ENCODE measurements at places on chromosomes 7 and 10.

GRCh38 chr10:28842321-28842720, 165.0 kb downstream of the BAMBI start:
- DNase-seq, result no peak

DNA sequence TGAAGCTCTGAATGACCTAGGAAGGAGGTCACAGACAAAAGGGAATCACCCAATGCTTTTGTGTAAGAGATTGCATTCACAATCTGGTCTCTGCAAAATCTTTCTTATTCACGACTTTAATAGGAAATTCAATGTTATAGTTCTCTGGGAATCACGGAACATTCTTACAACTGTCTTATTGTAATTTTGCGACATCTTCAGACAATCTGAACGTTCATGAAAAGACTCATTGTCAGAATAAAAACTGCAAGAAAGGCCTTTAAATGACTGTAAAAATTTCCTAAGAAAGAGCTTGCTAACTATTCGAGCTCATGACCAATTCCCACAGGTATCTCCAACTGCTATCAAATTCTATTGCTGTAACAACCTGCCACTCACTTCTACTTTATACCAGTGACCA, 130.7 kb downstream of the DGKI start:
- no peak for DNase-seq

GRCh38 chr7:127828843-127829500, 177.0 kb downstream of the SND1 start:
- no peak for DNase-seq

GRCh38 chr7:108455551-108455997, 662 bp downstream of the NRCAM start:
- DNase-seq, result no peak

DNA sequence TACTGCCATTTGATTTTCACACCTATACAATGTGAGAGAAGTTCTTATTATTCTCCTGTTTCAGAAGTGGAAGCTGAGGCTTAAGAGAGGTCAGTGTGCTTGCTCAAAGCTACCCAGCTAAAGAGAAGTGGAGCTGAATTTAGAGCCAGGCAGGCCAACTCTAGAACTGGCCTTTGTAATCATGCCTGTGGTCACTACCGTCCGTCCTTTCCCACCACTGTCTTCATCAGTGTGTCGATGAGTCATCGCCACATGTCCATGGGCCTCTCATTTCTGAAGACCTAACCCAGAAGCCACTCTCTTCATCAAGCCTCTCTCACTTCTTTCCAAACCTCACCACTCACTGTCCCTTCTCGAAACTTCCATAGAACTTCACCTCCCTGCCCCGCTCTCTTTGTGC, 237.8 kb downstream of the KIAA1217 start:
- DNase-seq, result no peak

DNA sequence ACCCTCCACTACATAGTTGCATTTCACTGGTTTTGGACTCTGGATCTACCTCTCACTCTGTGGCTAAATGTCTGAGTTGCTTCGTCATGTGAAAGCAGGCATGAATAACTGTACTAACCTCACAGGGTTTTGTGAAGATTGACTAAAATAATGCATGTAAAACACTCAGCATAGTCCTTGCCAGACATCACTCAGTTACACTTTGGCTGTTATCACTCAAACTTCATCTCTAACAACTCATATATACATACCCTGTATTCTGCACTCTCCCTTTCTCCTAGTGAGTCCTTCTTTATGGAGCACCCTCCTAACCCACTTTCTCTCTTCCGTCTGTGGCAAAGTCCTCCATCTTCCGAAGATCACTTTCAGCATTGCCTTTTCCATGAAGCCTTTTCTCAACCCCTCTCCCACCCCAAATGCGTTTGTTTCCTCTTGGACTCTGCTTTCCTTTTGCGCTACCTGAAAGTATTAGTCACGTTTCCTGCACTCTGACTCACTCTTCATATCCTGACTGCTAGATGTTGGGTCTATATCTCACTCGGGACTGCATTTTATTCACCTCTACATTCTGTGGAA, 72.6 kb downstream of the OSBPL3 start:
- DNase-seq, result no peak

- no peak for DNase-seq
Measured at GRCh38 chr10:4073912-4074311, 288.9 kb upstream of the KLF6 start.

GRCh38 chr10:101267290-101267680, 38.0 kb upstream of the LBX1 start:
- no peak for DNase-seq

- no peak for DNase-seq
Measured at GRCh38 chr7:7416031-7416858, 119.4 kb downstream of the COL28A1 start.

DNA sequence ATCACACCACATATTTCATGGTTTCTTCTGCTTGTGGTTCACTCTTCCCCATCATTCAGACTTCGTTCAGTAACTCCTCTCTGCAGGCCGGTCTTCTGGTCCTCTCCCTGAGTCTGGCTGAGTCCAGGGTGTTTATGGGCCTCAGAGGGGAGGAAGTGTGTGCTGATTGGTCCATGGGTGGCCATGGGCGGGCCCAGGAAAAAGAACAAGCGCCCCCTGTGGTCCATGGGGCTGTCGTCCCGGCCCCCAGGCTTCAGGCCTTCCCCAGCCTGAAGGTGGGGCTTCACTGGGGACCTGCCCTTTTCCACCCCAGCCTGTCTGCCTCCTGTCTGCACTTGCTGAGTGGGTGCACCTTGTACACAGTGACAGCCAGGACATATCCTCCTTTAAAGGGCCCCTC, 123.7 kb downstream of the VIPR2 start:
- no peak for DNase-seq

DNA sequence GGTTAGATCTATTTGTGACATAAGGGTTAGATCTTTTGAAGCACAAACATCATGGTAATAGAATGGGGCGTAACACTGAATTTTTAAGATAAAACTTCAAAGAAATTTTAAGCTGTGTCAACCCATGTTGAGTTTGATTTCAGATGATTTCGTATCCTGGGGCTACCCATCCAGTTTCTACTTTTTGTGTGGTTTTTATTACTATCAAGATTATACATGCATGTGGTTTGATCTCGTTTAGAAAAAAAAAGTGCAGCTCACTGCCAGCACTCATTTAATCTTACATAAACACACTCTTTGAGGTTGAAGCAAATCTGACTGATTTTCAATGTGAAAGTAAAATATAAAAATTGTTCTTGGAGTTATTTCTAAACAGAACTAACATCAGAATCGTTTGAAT, 140.8 kb upstream of the GRB10 start:
- no peak for DNase-seq

DNA sequence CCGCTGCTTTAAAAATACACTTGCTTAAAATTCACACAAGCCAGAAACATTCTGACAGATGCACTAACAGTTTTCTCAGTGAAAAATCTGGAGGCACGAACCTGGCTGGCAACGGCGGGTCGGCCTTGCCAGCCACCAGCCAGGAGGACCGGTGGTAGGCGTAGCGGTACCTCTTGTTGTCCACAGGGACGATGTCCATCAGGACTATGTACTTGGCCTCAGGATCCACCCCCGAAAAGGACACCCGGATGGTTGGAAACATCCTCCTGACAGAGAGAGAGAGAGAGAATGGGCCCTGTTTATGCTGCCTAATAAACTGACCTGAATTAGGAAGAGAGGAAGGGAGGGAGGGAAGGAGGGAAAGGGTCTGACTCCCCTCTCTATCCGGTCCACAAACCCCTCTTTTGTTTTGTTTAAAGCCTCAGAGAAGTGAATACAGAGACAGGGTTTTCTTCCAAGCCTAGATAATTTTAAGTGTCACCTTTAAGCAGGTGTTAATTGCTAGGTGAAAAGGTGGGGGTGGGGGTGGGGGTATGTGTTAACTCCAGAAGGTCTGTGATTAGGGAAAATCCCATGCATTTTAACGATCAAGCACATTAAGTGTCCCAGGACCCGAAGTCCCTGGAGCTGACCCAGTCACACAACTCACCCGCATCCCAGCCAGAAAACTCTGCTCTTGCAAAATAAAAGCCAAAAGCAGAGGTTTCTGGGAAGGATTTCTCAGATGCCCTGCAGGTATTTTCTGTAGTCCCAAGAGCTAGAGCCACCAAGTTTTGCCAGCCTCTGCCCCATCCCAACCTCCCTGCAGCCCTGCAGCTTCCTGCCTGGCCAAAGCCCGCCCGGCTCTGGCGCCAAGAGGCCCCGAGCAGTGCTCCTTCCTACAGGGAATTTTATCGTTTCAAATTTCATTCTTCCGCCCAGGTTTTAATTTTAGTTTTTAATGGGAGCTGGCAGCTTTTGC, 5.0 kb downstream of the TBX20 start:
- no peak for DNase-seq

- DNase-seq, result no peak
Measured at GRCh38 chr10:78066728-78067430, 33.2 kb downstream of the RPS24 start.

- DNase-seq, result no peak
Measured at GRCh38 chr10:5958077-5958476, 19.3 kb downstream of the IL15RA start.

GRCh38 chr7:94368371-94368791, 26.3 kb upstream of the COL1A2 start:
- DNase-seq, result peak; percentile 73

DNA sequence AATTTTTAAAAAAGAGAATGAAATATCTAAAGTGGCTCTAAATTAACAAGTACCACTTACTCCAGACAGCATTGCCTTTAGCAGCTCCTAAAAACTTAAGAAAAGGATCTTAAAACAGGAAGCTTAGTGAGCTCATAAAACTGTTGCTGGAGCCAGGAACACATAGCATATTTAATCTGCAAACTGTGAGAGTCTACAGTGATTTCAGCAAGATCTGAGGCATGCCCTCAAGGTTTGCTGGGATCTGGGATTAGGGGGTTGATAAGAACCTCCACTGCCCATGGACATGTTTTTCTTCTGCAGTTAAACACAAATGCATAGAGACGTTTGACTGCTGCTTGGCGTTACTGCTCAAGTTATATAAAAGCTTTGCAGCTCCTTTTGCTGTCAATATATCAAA, 3.8 kb downstream of the GLI3 start:
- no peak for DNase-seq

GRCh38 chr7:106582365-106582764, 78.6 kb downstream of the CCDC71L start:
- DNase-seq, result no peak

GRCh38 chr7:7808626-7809025, 90.2 kb upstream of the RPA3 start:
- DNase-seq, result no peak

DNA sequence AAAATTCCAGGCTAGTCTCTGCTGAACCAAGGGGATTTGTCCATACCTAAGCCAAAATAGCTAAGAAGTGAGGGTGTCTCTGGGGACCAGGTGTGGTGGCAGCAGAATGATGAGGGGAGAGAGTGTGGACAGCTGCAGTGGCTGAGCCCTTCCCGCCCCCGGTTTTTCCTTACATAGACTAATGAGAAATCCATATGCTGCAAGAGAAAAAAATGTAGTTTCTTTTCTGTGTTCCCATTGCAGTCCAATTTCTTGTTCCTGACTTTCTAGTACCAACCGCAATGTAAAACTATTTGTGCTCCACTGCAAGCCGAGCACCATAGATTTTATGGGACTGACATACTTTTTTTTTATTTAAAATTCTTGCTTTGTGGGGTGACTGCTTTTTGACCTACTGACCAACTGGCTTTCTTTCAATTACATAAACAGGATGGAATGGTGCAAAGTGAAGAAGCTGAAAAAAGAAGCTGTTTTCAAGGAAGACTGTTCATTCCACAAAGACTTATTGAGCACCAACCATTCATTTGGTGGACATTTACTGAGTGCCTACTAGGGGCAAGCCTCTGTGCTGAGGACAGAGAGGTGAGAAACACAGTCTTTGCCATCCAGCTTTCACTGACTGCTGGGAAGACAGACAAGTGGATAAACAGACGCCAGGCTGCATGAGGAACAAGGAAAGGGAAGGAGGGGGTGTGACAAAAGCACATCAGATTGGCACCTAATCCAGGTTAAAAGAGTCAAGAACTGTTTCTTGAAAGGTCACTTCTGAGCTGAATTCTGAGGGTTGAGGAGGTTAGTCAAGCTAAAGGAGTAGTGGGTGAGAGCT, 9.8 kb downstream of the CEP41 start:
- DNase-seq, result no peak

DNA sequence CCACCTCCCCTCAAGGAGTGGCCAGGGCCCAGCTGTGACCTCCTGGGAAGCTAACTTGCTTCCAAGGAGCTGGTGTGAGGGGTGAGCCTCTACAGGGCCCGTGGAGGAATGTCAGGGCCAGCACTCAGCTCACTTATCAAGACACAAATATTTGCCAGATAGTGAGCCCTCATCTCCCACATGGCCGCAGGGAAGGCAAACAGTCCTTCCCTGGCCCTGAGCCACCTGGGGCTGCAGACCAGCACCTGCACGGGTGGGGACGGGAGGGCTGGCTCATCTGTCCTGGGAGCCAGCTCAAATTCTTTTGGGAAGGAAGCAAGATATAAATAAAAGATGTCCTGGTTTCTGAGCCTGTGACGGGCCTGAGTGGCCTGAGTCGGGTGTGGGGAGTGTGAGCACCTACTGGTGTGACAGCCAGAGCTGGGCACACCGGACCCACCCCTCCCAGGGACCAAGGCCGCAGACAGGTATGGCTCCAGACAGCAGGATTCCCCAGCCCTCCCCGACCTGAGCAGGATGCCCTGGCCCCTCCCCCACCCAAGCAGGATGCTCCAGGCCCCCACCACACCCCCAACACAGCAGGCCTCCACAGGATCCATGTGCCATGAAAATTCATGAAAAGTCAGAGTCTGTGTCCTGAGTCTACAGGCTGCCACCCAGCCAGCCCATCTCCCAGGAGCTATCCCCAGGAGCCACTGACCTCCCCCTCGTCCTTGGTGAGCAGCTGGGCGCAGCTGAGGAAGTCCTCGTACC, 148.0 kb downstream of the MAPK8 start:
- no peak for DNase-seq

GRCh38 chr7:18866359-18867036, 250.9 kb downstream of the TWIST1 start:
- DNase-seq, result no peak

DNA sequence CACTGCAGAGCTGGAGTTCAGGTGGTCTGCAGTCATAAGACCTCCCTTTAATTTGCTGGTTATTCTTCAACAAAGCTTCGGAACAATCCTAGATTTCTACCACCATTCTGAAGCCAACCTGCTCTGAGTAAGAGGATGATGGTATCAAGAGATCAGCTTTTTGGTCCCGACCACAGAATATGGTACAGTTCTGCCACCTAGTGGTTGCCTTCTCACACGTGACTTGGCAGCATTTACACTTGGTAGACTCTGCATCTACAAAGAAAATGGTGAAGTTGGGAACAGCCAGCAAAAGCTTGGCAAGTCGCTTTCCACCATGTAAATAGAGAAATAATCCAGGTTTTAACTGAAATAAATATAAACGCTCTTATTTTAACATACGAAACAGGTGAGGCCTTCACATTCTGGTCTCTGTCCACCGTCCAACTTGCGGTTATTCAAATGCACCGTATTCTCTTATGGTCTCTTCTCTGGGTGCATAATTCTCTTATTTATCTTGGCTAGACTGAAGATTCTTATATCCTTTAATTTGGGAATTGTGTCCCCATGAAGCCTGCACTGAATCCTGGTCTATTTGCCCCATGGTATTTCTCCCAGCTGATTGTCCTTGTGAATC, 173.9 kb upstream of the GRM3 start:
- DNase-seq, result peak; percentile 82
